ENCODE measurements at places on chromosomes 2 and 18.

DNA sequence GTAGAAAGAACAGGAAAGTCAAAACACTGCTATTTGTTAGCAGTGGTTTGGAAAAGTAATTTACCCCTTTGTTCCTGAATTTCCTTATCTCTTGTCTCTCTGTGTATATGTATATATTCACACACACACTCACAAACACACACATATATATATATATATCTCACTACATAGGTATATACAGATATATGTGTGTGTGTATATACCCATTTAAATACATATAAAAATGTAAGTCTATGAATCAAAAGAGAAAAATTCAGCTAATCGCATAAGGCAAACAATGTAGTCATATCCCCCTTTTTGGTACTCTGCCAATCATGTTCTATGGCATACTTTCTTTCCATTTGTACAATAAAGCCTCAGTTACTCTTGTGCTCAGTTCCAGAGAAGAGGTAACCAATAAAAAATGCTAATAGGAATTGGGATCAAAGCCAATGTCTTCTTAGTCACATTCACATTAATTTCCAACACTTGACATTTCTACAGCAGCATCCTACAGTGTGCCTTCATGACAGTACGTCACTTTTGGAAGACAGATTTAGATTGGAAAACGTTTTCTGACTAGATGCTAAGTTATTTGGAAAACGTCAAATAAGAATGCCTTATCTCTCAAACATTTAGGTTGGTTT, 94.6 kb downstream of the MC4R start:
- no peak for DNase-seq

DNA sequence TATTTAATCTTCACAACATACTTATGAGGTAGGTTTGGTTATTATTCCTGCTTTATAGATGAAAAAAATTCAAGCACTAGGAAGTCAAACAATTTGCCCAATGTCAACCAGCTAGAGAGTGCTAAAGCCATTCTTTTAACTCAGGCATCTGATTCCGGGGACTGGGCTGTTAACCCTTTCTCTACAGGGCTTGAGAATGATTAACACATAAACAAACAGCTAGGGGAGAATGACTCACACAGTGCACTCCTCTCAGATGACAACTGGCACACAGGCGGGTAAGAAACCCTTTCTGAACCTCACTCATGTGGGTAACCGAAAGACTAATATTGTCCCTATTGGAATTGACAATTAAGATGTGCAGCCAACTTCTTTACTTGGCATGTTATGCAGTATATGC, 86.3 kb upstream of the FSHR start:
- DNase-seq = no peak

GRCh38 chr2:148582679-148583511, 61.7 kb upstream of the EPC2 start:
- no peak for DNase-seq

- DNase-seq = no peak
Observed at GRCh38 chr2:120831891-120832290, 96.2 kb downstream of the GLI2 start.

DNA sequence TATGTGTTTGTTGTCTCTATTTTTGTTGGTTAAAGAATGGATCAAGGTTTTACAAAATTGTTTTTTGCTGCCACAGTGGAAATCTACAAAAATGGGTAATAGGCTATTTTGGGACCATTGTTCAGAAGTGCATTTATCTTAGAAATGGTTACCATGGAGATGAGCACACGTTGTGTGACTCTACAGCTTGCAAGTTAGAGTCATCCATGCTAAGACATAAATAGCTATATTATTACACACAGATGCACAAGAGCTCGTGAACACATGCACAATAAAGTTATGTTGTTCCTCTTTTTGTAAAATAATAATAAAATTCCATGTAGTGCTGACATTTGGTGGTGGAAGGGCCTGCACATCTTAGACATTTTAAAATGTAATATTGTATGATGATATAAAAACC, 15.5 kb upstream of the DUSP19 start:
- DNase-seq = no peak

DNA sequence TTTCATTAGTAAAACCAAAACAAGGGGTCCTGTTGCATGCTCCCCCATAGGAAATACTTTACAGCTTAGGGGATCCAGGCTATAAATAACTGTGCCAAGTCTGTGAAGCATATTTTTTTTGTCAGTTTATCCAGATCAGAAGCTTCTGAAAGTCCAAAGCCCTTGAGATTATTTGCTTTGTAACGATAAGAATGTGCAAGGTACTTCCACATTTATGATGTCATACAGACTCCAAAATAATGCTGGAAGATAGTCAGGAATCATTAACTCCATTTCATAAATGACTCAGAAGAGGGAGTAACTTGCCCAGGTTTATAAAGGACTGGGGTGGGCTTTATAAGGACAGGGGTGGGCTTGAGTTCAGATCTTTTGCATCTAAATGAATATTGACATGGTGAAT, 29.3 kb downstream of the RDH14 start:
- no peak for DNase-seq

GRCh38 chr2:188765522-188766470, 208.4 kb upstream of the COL3A1 start:
- no peak for DNase-seq

GRCh38 chr18:58310517-58310916, 266.5 kb downstream of the NEDD4L start:
- peak; percentile 18 for DNase-seq

DNA sequence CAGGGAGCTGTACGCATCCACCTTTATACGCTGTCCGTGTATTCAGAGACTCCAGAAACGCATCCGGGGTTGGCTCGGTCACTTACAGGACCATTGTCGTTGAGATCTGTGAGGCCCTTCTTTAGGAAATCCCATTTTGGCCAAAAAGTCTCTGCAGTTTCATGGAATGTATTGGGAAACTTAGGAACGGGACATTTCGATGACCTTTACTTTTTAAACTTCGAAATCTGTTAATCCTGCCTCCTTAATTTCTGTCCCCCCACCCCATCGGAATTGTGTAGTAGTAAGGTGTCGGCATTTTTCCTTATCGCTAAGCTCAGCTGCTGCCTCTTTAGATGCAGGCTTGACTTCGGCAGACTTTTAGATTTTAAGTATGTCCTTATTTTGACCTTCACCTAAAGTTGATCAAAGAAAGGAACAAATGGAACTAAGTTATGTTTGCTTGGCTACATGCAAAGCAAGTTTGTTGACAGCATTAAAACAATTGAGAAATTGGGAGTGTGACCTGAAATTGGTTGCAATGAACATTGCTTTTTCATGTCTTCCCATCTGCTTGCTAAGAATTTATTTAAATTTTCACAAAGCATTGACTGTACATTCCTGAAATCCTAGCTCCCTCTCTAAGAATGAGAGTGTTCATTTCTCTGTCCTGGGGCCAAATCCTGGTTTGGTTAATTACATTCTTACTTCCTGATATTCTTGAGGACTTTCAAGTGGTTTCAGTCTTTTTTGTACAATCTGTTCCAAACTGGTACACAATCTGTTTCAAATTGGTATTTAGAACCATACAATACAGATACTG, 884 bp upstream of the RAPH1 start:
- DNase-seq = no peak

GRCh38 chr2:67289921-67290371, 107.2 kb upstream of the ETAA1 start:
- DNase-seq = no peak

- DNase-seq = no peak
Observed at GRCh38 chr2:200242570-200242969, 63.9 kb upstream of the SPATS2L start.

- no peak for DNase-seq
Observed at GRCh38 chr18:62187543-62188510, 772 bp downstream of the RELCH start.

GRCh38 chr18:61572871-61573270, 239.6 kb downstream of the CDH20 start:
- DNase-seq = no peak

GRCh38 chr18:24051031-24051947, 36.7 kb downstream of the TTC39C start:
- no peak for DNase-seq

DNA sequence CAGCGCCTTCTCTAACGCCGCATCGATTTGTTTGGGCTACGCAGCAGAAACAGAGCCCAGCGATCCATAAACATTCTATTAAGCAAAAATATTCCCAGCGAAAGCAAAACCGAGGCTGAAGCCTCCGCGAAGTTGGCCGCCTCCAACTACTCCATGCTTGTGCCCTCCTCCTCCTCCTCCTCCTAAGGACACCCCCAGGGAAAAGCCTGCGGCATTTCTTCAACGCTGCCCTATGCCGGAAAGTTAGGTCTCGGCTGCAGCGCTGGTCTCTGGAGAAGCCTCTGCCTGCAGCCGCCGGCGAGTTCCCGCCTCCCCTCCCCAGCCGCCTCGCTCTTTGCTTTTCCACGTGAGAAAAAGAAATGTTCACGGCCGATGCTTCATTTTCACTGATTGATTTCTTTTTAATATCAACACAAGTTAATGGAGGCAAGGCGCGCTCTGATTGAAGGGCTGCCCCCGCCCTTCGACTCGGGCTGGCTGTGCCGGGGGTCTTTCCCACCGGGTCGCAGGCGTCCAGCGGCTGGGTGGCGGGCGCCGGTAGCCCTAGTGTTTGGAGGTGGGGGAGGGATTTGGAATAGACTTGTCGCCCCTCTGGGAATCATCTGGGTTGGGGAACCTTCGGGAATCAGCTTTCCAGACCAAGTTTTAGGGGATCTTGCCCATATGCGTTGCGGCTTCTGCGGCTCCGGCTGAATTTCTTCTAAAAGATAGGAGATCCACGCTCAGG, 3.9 kb downstream of the NRP2 start:
- DNase-seq = no peak

- DNase-seq = no peak
Observed at GRCh38 chr2:180033993-180034894, 27.1 kb upstream of the CWC22 start.

GRCh38 chr2:72027426-72028161, 120.1 kb downstream of the CYP26B1 start:
- no peak for DNase-seq

DNA sequence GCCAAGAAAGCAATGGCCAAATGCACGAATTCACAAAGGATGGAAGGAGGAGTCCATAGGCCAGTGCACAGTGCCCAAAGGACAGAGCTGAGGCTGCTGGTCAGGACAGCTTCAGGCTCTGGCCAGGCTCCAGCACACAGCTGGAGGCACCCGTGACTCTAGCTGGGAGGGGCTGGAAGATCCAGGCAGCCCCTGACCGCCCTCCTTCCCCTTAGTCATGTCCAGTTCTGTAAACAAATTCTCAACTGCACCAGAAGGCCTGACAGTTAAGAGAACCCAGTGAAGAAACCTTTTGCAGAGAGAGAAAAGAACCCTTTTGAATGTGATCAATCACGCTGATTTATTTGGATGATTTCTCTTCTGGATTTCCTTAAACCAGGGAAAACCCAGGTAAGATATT, 7.7 kb upstream of the YWHAQ start:
- DNase-seq = no peak

GRCh38 chr2:164690361-164690760, 69.1 kb upstream of the GRB14 start:
- no peak for DNase-seq

DNA sequence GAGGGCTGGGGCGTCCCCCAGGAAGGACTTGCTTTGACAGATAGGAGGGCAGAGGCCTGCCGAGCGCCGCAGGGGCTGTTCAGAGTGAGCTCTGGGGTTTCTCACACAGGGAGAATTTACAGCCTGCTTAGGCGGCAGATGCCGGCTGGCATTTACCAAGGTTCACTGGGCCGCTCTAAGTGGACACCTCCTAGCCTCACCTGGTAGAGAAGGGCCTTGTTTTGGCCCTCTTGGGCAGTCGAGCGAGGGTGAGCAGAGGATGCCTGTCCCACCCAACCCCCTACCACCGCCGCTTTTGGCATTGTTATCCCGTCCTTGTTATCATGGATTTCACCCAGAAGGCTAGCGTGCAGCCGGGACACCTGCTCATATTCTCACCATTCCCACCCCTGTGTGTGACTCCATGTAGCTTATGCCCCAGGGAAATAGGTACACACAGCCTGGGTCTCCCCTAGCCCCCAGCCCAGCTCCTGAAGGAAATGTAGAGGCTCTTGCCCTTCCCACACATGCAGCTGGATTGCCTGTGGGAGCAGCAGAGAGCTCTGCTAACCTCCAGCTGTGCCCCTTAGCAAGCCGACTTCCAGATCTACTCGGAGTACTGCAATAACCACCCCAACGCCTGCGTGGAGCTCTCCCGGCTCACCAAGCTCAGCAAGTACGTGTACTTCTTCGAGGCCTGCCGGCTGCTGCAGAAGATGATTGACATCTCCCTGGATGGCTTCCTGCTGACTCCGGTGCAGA, 52.4 kb downstream of the FAM168B start:
- no peak for DNase-seq

DNA sequence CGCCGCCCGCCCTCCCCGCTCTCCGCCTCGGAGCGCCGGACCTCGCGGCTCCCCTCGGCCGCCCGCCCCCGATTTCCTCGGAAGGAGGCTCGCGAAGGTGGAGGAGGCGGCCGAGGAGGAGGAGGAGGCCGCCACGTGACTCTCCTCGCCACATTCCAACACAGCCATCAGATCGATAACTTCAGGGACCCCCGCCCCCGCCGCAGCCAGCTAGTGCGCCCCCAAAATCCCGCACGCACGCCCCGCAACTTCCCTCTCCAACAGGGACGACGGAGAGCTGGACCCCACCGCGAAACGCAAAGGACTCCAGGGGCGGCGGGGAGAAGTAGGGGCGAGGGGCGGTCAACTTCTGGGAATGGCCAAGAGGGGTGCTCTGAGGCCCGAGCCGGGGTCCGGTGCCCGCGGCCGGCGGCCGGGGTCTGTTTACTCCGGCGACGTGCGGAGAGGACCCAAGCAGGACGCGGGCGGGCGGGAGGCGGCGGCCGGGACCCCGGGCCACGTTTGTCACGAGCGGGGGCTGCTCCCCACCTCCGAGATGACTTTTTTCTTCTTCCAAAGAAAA, 2.0 kb downstream of the ZNF521 start:
- no peak for DNase-seq

DNA sequence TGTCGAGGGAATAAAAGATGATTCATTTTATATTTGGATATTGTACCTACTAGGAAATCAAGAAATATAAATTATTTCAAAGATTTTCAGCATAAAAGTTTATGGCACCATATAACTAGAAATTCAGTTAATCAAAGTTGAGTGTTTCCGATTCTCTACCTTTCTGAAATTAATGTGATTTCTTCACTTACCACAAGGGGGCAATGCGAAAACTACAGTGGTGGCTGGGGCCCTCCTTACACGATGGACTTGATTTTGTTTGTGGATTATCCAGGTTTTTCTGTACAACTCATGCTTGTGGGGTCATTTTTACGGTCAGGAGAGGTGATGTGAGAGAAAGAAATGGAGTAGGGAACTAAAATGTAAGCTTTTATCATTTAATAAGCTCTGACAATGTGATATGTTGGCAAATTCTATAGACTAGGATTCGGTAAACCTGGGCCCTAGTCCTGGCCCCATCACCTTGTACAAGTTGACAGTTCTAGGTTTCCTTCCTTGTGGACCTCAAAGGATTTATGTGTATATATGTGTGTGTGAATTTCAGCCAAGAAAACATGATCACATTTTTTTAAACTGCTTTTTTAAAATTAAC, 47.6 kb downstream of the G6PC2 start:
- peak; percentile 1 for DNase-seq

- DNase-seq = no peak
Observed at GRCh38 chr2:71528131-71528591, 74.8 kb downstream of the DYSF start.

Data from stimulated activated CD4-positive, alpha-beta T cell treated with anti-CD3 and anti-CD28 coated beads, Interleukin-1b, Interleukin-23, amount 100 ng/mL, for 4 hours (primary cell).